K562 (cell line): ENCODE measurements at places on chromosomes 7 and 10.

- no peak overlapping the region for H3K4me3 ChIP-seq
- H3K36me3 ChIP-seq: no peaks in the 10 kb centered on the region
- DNase-seq: no peak
- no peak overlapping the region for H3K27ac ChIP-seq
- H3K27me3 ChIP-seq: peaks cover 36% of the 10 kb centered on the region
These were observed 128.9 kb upstream of the PLXNA4 start for GRCh38 chr7:132705146-132705545.

DNA sequence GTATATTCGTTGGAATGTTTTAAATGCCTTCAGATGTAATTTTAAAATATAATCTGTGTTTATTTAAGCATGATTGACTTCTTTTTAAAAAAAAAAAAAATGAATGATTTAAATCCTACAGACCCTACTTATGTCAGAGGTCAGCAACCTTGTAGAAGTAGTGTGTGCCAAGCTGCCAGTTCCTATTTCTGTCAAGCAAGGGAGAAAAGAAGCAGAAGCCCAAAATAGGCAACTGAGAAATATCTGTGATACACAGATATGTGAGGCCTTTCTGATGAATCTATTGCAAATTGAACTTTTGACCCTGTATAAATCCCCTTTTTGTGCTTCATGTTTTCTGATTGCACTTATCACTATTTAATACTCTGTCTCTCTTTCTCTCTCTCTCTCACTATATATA, 199.5 kb downstream of the LRRN3 start:
- H3K4me1 ChIP-seq: no peaks in the 10 kb centered on the region
- H3K36me3 ChIP-seq: no peaks in the 10 kb centered on the region
- H3K27me3 ChIP-seq: no peaks in the 10 kb centered on the region
- H3K4me3 ChIP-seq: no peak overlapping the region
- DNase-seq: no peak

DNA sequence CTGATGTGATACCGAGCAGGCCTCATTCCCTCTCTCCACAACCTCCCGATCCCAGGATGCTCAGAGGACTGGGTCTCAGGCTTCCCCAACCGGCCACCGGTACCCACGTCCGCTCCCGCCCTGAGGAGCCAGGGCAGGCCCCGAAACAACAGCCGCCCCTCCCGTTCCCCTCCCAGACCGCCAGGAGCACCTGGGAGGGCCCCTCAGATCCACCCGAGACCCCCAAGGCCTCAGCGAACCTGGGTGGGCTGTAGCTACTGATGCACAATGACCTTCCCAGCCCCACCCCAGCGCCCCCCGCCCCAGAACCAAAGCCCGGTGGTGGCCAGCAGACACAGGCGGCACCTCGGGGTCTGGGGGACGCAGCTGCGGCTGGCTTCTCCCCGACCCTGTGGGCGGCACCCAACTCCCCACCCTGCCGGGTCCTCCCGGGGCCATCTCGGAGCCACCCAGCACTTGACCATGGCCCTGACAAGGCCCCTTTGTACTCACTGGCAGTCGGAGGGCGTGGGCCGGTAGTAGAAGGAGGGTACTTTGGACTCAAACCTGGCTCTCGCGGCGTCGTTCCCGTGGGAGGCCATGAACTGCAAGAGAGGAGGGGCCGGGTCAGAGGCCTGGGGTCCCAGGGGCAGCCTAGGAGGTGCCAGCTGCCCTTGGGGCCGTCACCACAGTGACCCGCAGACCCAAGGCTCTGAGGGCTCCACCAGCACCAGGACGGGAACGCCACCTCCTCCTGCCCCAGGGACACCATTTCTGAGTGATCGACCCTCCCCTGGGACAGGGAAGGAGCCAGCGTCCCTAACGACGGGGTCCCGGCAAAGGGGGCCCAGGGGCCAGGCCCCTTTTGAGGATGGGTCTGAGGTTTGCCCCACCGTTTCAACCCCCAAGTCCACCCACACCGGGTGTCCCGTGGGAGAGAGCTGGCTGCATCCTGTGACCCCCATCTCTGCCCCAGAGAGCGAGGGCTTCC, 28.1 kb downstream of the ADAP1 start:
- H3K4me3 ChIP-seq: no peak overlapping the region
- H3K36me3 ChIP-seq: no peaks in the 10 kb centered on the region
- H3K4me1 ChIP-seq: peaks cover 52% of the 10 kb centered on the region
- H3K27me3 ChIP-seq: peaks cover 31% of the 10 kb centered on the region
- no peak for DNase-seq
- no peak overlapping the region for H3K27ac ChIP-seq

DNA sequence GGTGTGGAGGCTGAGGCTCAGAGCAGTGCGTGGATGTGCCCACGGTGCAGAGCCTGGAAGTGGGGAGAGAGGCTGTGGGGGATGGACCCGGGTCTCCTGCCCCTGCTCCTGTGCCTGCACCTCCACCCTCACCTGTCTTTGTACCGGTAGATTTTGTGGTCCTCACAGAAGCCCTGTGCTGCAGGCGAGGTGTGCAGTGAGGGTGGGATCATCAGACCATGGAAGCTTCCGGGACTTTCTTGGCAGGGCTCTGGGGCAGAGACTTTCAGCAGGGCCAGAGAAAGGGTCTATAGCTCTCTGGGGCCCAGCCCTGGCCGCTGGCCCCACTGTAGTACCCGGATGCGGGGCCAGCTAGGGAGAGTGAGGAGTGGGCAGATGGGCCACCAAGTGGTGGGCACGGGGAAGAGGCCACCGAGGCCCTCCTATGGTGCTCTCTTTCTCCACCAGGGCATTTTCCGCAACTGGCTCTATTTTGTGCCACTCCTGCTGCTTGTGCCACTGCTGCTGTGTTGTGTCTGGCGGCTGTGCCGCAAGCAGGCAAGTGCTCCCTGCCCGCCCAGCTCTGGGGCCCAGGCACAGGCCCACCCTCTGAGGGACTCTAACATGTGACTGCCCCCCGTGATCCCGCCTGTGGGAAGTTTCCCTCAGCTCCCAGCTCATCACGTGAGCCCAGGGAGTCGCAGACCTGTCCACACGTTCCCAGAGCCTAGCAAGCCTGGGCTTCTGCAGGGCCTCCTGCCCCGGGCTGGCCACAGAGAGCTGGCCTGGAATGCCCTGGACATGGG, 22.1 kb downstream of the ANTXRL start:
- H3K4me3 ChIP-seq: no peak overlapping the region
- no peaks in the 10 kb centered on the region for H3K36me3 ChIP-seq
- H3K27me3 ChIP-seq: peaks cover 27% of the 10 kb centered on the region; the same call in 2 of the 3 replicates
- no peak overlapping the region for H3K27ac ChIP-seq
- DNase-seq: no peak
- H3K4me1 ChIP-seq: no peaks in the 10 kb centered on the region

- H3K4me3 ChIP-seq: no peak overlapping the region
- no peaks in the 10 kb centered on the region for H3K4me1 ChIP-seq
- peaks cover 28% of the 10 kb centered on the region for H3K27me3 ChIP-seq
- H3K36me3 ChIP-seq: no peaks in the 10 kb centered on the region
- peak; percentile 77 for DNase-seq
These were observed 4.5 kb upstream of the PLXNA4 start for GRCh38 chr7:132580717-132581285.

DNA sequence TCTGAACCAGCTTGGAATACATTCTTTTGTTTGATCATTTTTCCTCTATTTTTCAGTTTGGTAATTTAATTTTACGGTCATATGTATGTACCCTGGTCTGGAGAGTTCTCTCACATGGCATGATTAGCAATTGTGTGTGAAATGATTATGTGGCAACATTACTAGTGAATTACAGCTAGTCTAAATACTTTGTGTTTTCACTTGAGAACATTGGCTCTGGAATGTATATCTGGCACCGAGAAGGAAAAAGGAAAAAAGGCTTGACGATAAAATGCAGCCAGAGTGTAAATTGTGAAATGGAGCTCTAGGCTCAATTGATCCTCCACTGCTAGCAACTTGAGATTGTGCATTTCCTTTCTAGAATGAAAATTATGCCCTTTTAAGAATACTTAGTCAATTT, 397.2 kb downstream of the EXOC4 start:
- H3K4me3 ChIP-seq: no peak overlapping the region
- no peak overlapping the region for H3K27ac ChIP-seq
- no peaks in the 10 kb centered on the region for H3K4me1 ChIP-seq
- no peaks in the 10 kb centered on the region for H3K27me3 ChIP-seq

DNA sequence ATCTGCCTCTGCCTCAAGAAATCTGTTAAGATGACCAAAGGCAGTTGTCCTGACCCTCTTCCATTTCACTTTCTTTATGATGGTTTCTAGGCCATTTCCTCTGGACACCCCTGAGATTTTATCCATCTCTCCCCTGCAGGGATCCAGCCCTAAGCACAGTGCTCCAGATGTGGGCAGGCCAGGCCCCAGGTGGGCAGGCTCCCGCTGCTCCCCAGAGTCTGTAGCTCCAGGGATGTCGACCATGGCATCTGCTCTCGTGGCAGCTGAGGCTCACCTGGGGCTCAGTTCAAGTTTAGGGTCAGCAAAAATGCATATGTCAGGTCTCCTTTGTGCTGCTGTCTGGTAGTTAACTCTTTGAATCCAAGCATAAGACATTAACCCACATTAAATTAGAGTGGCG, 11.8 kb downstream of the CEP41 start:
- no peaks in the 10 kb centered on the region for H3K4me1 ChIP-seq
- peaks cover 11% of the 10 kb centered on the region; the same call in 2 of the 3 replicates for H3K27me3 ChIP-seq
- no peak for DNase-seq
- H3K4me3 ChIP-seq: no peak overlapping the region
- no peak overlapping the region for H3K27ac ChIP-seq
- no peaks in the 10 kb centered on the region for H3K36me3 ChIP-seq

DNA sequence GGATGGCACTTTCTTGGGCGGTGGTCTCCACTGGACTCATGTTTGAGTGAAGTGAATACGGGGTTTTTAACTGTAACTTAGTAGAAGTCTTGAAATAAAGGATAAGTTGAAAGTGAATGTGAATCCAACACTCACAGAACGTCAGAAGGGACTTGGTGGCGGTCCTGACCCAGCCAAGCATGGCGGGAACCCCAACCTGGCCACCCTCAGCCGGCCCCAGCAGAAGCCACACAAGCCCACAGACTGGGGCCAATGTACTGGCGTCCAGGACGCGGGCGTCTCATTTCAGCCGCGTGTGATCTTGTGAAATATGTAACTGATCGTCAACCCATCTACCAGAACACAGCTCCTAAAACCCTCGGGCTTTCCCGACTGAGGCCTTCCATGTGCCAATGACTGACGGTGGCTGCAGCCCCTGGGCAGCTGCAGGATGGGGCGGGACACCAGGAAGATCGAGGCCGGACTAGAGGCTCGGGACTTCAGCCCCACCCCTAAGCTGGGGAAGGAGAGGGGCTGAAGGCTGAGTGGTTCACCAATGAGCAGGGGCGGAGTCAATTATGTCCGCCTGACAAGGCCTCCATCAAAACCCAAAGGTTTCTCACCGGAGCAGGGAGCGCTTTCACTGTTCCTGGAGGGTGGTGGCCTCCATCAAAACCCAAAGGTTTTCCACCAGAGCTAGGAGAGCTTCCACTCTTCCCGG, 161.5 kb downstream of the MAD1L1 start:
- H3K27me3 ChIP-seq: no peaks in the 10 kb centered on the region
- peak; percentile 31 for DNase-seq
- peaks cover 11% of the 10 kb centered on the region for H3K4me1 ChIP-seq
- peaks cover 10% of the 10 kb centered on the region; the same call in 2 of the 3 replicates for H3K36me3 ChIP-seq

DNA sequence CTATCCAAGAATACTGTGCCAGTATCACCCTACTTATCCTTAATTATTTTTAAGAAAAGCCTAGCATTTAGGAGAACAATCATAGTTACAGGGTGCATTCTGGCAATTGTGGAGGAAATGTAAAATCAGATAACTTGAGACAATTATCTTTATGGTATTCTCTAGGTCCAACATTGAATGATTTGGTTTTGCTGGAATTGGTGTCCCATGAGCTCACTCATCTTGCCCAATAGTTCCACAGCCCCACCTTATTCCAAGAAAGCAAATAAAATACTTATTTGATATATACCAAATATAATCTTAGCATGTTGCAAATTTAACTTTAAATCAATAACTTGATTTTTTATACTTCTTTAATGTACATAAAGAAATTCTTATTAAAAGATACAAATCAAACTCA, 65.3 kb downstream of the DGKB start:
- no peak overlapping the region for H3K27ac ChIP-seq
- H3K4me1 ChIP-seq: no peaks in the 10 kb centered on the region
- no peak overlapping the region for H3K4me3 ChIP-seq
- no peaks in the 10 kb centered on the region for H3K36me3 ChIP-seq
- no peak for DNase-seq

- H3K27ac ChIP-seq: no peak overlapping the region
- H3K4me1 ChIP-seq: no peaks in the 10 kb centered on the region
- H3K4me3 ChIP-seq: no peak overlapping the region
- DNase-seq: no peak
- H3K36me3 ChIP-seq: no peaks in the 10 kb centered on the region
These were observed 137.3 kb downstream of the SDK1 start for GRCh38 chr7:3438352-3438751.

DNA sequence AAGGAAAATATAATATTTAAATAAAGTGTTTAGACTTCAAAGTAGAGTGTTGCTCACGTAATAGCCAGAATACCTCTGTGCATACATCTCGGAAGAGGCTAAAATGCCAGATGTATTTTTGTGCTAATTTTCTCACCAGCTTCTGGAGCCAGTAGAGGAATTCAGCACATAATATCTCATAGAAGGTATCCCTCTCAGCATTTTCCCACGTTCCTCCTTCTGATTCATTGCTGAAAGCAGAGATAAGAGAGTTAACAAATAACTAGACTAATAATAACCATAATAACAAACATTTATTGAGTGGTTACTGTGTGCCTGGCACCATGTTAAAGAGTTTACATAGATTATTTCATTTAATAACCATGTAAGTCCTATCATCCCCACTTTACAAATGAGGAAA, 123.6 kb downstream of the VTI1A start:
- no peak overlapping the region for H3K27ac ChIP-seq
- no peak overlapping the region for H3K4me3 ChIP-seq
- H3K27me3 ChIP-seq: no peaks in the 10 kb centered on the region

DNA sequence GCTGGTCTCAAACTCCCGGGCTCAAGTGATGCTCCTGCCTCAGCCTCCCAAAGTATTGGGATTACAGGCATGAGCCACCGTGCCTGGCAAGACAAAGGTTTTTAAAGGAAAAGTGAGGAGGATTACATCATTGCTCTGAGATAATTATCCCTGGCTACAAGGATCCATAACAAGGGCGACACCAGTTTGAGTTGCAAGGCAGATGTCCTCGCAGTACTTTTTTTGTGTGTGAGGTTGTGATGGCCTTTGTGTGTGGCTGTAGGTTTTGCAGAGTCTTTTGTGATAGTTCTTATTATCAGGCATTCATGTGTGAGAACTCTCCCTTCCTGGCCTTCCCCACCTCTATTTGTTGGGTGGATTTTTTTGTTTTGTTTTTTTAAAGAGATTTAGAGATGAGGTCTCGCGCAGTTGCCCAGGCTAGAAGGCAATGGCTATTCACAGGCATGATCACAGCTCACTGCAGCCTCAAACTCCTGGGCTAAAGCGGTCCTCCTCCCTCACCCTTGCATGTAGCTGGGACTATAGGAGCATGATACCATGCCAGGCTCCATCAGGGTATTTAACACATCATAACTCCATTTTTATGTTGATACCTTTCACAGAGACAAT, 10.0 kb downstream of the BTBD16 start:
- H3K4me1 ChIP-seq: no peaks in the 10 kb centered on the region
- DNase-seq: no peak
- H3K36me3 ChIP-seq: no peaks in the 10 kb centered on the region
- H3K4me3 ChIP-seq: no peak overlapping the region
- H3K27me3 ChIP-seq: no peaks in the 10 kb centered on the region
- no peak overlapping the region for H3K27ac ChIP-seq

GRCh38 chr7:1964913-1965578, 267.7 kb downstream of the MAD1L1 start:
- no peak overlapping the region for H3K4me3 ChIP-seq
- no peaks in the 10 kb centered on the region for H3K27me3 ChIP-seq
- H3K4me1 ChIP-seq: no peaks in the 10 kb centered on the region
- no peak overlapping the region for H3K27ac ChIP-seq
- peaks cover 8% of the 10 kb centered on the region; the same call in 2 of the 3 replicates for H3K36me3 ChIP-seq
